Activated naive CD4-positive, alpha-beta T cell treated with anti-CD3 and anti-CD28 coated beads, Interleukin-2, amount 50 U/mL, for 72 hours (primary cell): ENCODE measurements at places on chromosomes 7 and 10. TPM values are rescaled to one million over a fixed set of nuclear protein-coding genes. Genes with fewer than 3 reads are reported as not detected.

BAG3 gene
- total RNA-seq: 31.9 TPM

DNA sequence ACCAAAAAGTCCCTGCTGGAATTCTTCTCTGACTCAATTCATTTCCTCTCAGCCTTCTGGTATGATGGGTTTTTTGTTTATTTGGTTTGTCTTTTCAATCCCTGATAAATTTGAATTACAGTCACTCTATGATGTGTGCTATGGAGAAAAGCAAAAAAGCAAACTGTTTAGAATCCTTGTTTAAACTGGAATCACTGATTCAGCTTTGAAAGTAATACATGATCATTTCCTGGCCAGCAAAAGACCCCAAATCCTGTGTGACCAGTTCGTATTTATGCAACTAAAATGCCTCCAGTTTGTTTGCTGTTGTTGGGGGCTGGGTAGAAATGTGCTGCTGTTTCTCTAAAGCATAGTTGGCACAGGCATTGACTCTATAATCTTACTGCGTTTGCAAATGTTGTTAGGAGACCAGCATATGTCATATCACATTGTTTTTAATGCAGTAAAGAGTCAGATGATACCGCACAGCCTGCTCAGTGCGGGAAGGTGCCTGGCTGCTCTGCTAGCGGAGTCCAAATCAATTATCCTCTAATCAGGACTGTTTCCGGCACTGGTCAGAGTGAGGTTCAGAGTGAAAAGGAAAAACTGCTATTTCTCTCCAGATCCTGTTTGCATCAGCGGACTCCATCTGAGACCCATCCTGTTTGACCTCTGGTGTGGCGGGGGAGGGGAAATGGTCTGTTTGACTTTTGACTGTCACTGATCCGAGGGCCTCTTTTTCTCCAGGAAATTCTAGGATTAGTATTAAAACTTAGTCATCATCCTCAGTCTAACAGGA lies 40.6 kb upstream of the ADD3 start:
- no peak for DNase-seq

GRCh38 chr10:98431016-98431415 lies 15.7 kb downstream of the HPS1 start:
- DNase-seq: no peak

TMEM270 gene
- not detected for total RNA-seq

MBL2 gene
- total RNA-seq: not detected

- DNase-seq: no peak
These were observed 32.1 kb upstream of the GTF2I start for GRCh38 chr7:74625446-74625845.

GRCh38 chr10:109454691-109455090 lies 468.6 kb downstream of the XPNPEP1 start:
- DNase-seq: no peak

DNAJC30 gene
- total RNA-seq: 3.7 TPM

DNA sequence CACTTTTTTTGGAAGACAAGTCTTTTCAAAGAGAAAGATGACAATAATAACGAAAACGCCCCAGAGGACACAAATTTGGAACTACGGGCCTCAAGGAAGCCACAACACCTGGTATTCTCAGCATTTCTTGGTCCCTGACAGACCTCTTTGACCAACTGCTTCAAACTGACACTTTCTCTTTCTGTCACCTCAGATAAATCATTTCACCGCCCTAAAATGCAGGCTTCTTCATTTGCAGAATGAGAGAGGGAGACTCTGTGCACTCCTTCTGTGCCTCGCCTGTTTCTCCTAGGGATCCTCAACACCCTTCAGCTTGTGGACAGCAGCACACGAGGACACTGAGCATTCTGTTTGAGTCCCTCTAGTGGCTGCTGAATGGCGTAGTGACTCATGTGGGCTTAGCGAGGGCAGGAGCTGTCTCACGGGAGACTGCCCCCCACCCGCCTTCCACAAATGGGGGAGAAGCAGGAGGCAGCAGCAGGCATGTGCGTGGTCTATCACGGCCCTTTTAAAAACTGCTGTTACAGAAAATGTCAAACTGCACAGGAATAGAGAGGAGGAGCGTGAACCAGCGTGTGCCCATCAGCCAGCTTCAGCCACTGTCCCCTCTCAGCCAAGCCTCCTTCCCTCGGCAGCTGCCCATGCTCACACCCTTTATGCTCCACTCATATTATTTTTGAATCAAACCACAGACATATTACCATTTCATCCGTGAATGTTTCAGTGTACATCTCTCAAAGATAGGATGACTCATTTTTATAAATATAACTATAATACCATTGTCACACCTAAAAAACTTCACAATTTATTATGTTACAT lies 41.4 kb downstream of the GSDME start:
- DNase-seq: no peak

AKR1D1 gene
- not detected for total RNA-seq

GRCh38 chr10:126060261-126060931 lies 164.0 kb downstream of the FANK1 start:
- DNase-seq: no peak

DNA sequence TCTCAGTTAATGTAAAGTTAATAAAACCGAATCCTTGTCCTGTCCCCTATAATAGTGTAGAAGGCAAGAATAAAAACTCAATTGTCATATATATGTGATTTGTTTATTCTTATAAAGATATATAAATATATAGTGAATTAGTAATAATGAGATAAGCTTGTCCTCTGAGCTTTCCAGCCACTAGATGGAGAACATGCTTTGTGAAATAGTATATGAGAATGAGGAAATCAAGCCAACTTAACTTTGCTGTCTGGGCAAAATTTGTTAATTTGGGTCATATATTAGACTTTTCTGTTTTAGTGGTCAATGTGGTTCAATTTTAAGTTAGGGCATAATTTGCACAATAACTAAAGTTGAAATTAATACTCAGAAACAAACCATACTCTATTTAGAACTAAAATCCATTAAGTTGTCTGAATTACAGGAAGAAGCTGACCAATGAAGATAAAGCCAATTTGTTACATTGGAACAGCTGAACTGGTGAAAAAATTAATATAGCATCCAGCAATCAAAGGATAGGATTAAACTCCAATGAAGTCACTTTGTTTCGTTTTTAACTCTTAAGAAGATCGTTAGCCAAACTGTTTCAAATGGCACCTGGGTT lies 595.0 kb downstream of the ARL4A start:
- DNase-seq: no peak

GPR141 gene
- total RNA-seq: not detected
